Astrocyte of the hippocampus (primary cell): ENCODE measurements at places on chromosomes 2 and 18.

DNA sequence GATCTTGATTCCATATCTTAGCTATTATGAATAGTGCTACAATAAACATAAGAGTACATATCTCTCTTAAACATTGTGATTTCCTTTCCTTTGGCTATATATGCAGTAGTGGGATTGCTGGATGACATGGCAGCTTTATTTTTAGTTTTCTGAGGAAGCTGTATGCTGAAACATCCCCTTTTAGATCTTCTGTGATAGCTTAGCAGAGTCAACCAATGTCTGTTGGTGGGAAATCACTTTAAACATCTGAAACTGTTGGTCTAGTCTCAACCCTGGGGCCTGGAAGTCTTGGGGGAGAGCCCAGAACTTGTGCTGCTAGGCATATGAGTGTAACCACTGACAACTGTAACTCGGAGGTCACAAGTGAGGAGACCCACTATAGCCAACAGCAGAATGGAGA lies 378.6 kb upstream of the SLC14A2 start:
- no peak for DNase-seq

DNA sequence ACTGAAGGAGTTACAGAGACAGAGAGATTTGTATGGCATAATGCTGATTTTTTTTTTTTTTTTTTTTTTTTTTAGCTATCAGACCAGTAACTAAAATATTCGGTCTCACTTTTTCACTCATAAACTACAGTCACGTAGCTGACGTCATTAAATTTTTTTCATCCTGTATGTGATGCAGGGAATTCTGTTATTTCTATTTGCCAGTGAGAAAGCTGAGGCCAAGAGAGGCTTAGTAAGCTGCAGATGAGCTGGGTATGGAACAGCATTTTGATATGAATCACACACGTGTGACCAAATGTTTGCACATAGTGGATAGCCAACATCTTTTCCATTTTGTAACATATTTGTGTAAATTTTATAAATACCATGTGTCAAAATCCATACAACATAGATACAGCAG lies 79.1 kb upstream of the EPB41L3 start:
- no peak for DNase-seq

- DNase-seq = no peak
These were observed 515.7 kb upstream of the HS6ST1 start for GRCh38 chr2:128834207-128834879.

DNA sequence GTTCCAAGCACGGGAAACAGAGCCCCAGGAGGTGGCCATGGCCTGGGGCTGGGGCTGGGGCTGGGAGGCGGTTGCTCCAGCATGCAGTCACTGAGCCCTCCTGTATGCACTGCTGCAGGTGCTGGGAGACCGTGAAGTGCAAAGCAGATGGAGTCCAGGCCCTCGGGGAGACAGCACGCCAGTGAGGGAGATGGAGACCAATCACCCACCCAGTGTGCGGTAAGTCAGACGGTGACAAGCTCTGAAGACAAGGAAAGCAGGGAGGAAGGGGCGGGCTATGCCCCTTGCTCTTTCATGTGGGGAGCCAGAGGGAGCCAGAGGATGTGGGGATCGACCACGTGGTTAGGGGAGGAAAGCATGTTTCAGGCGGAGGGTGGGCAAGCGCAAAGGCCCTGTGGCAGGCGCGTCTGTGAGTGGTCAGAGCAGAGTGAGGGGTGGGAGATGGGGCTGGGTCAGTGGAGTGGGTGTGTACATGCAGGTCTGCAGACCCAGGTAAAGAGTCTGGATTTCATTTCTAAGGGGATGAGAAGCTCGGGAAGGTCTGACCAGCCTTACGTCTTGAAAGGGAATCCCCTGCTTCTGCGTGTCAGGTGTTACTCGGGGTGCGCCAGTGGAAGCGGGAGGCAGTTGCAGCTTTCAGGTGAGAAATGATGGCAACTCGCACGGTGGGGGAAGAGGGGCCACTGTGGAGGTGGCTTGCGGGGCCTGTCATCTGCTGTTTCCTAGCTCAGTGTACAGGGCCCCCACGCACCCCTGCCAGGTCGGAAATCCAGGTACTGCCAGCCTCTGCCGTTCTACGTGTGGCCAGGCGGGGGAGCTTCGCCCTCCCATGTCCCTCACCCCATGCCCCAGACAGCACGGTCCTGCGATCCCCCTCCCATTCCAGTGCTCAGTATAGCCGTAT lies 19.4 kb downstream of the RRM2 start:
- DNase-seq = peak; percentile 61

GRCh38 chr18:49745045-49746014 lies 68.0 kb downstream of the ACAA2 start:
- no peak for DNase-seq
